ENCODE measurements at places on chromosomes 12 and 14. TPM values are rescaled to one million over a fixed set of nuclear protein-coding genes. Genes with fewer than 3 reads are reported as not detected.

Gene MGP
- total RNA-seq: 56.4 TPM

Gene DHRS2
- 0.07 TPM for total RNA-seq

Gene RDH11
- 138 TPM for total RNA-seq

Gene PRPH
- total RNA-seq: 0.26 TPM

Gene JPH4
- not detected for total RNA-seq

Gene PDZRN4
- not detected for total RNA-seq

Gene CLEC9A
- total RNA-seq: not detected

Gene TIGAR
- 20.2 TPM for total RNA-seq

Gene PLEKHD1
- total RNA-seq: under 0.01 TPM

Gene OR4N5
- total RNA-seq: not detected

Gene CIT
- 29.7 TPM for total RNA-seq

Gene HHIPL1
- total RNA-seq: 2.2 TPM

Gene TMED10
- 278 TPM for total RNA-seq

Gene SLC7A8
- 0.46 TPM for total RNA-seq

Gene KRR1
- 61.2 TPM for total RNA-seq

Gene PPP1R1A
- total RNA-seq: not detected

Gene BDKRB2
- total RNA-seq: not detected

Gene SSTR1
- 1.2 TPM for total RNA-seq

Gene IRAK3
- 9.4 TPM for total RNA-seq

Gene OASL
- total RNA-seq: 0.46 TPM

Gene SPIC
- total RNA-seq: not detected

Gene LRRC9
- total RNA-seq: not detected

Gene FLVCR2
- total RNA-seq: 2.2 TPM

Gene PROX2
- total RNA-seq: not detected

Gene FOXN4
- not detected for total RNA-seq

Gene KRT2
- not detected for total RNA-seq
